Heart left ventricle (tissue), 16 donors: ENCODE measurements at places on chromosomes 7 and 10.

DNA sequence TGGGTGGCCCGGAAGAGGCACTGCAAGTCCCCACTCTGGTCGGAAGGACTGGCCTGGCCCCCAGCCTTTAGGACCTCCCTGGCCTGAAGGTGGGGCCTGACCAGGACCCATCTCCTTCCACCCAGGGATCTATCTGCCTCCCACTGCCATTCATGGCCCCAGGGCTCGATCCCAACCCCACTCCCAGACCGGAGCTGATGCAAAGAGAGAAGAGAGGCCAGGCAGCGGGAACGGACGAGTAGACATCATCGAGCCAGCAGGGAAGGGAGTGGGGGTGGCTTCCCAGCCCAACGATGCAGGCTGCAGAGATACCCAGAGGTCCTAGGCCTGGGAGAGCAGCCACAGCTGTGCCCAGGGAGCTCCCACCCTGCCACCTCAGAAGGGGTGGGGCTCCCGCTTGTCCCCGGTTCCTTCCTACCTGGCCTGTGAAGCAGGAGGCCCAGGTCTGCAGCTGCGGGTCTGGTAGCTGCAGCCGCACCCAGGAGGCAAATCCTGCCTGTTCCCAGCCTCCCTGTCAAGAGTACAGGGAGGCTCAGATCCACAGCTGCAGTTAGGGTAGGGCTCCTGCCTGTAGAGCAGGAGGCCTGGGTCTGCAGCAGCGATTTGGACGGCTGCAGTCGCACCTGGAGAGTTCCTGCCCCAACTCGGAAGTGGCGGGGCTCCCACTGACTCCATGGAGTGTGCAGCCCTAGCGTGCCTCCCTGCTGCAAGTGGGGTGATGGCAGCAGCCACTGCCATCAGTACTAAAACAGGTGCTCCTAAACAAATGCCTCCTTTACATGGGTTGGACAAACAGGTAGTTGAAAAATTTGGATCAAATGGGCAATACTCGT lies 1151.0 kb upstream of the PHF14 start:
- H3K36me3 ChIP-seq: no peaks in the 10 kb centered on the region
- H3K4me1 ChIP-seq: no peaks in the 10 kb centered on the region
- no peak for DNase-seq

DNA sequence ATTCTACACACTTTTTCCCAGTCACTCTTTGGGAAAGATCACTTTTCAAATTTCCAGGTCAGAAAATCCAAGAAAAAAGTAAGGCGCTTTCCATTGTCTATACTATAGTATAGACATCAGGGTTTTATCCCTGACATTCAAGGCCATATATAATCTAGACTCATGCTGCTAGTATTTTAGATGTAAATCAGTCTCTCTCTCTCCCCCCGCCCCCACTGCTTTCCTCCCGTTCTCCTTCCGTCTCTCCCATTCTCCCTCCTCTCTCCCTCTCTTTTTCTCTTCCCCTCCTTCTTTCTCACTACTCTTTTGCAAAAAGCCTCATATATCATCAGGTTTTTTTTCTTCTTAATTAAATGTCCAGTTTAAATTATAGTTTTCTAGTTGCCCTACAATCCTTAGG lies 154.8 kb downstream of the PHF14 start:
- H3K27ac ChIP-seq: no peak overlapping the region
- H3K4me3 ChIP-seq: no peak overlapping the region
- no peaks in the 10 kb centered on the region for H3K4me1 ChIP-seq
- no peaks in the 10 kb centered on the region for H3K27me3 ChIP-seq
- no peak for DNase-seq
- no peaks in the 10 kb centered on the region for H3K36me3 ChIP-seq

DNA sequence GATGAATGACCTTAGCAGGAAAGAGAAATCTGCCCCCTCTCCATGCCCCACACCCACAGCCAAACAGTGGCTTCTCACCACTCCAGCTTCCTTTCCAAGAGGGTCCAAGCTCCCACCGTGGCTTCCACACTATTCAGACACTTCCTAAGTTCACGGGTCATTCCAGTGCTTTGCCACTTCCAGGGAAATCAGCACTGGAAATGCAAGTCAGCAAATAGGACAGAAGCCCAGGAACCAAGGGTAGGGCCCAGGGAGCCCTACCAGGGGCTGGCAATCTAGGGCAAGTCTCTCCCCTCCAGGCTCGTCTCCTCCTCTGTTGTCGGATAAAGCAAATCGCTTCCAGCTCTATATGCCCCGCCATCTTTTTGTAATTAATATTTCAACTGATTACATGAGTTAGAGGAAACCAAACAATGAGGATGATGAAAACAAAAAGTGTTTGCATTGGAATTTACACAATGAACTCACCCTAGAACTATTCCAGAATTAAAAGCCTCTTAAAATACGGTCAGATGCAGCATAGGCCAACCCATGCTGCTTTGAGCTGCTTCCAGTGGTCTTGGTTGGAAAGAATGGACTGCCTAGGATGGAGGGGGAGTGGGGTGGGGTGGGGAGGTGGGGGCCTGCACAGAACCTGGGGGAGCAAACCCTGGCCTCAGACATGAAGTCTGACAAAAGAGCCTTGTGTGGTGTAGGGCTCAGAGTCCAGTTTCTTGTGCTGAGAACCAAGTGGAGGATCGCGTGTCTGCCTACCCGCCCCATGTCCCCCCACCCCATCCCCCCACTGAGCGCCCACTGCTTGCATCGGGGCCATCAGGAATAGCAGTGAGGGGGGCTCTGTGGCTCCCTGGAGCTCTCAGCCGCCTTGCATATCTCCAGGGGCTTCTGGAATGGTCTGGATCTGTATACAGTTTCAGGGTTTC lies 74.6 kb upstream of the CPXM2 start:
- DNase-seq: no peak
- H3K27ac ChIP-seq: no peak overlapping the region
- no peaks in the 10 kb centered on the region for H3K36me3 ChIP-seq

- no peaks in the 10 kb centered on the region for H3K4me1 ChIP-seq
- H3K27me3 ChIP-seq: no peaks in the 10 kb centered on the region
- H3K27ac ChIP-seq: no peak overlapping the region
- no peak for DNase-seq
- peaks cover 8% of the 10 kb centered on the region for H3K36me3 ChIP-seq
- H3K4me3 ChIP-seq: no peak overlapping the region
Measured at GRCh38 chr10:91493313-91493712, 83.2 kb downstream of the HECTD2 start.

DNA sequence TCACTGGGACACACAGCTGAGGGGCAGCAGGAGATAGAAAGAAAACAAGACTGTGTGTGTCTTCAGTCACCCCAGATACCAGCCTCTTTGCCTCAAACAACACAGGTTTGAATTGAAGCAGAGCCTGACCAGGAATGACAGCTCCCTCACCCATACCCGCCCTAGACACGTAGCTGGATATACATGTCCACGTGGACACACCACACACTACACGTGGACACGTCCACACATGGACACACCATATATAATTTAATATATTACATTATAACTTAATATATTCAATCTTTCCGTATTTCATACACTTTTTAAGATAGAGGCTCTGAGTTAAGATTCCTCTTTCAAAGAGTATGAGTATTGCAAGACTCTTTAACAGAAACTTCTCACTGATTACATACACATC lies 11.3 kb downstream of the GDF2 start:
- H3K36me3 ChIP-seq: no peaks in the 10 kb centered on the region
- no peaks in the 10 kb centered on the region for H3K4me1 ChIP-seq
- H3K4me3 ChIP-seq: no peak overlapping the region
- DNase-seq: no peak

- no peak overlapping the region for H3K4me3 ChIP-seq
- peaks cover 16% of the 10 kb centered on the region for H3K4me1 ChIP-seq
- no peak for DNase-seq
Measured at GRCh38 chr10:74189999-74190421, 39.0 kb downstream of the ADK start.
